Stimulated activated CD8-positive, alpha-beta memory T cell treated with anti-CD3 and anti-CD28 coated beads, Interleukin-15, amount 100 ng/mL, for 4 hours (primary cell): ENCODE measurements at places on chromosomes 6 and 20.

GRCh38 chr6:119871520-119871919 lies 522.0 kb upstream of the MAN1A1 start:
- DNase-seq: no peak

GRCh38 chr6:22204153-22204552 lies 92.7 kb downstream of the PRL start:
- DNase-seq: no peak

DNA sequence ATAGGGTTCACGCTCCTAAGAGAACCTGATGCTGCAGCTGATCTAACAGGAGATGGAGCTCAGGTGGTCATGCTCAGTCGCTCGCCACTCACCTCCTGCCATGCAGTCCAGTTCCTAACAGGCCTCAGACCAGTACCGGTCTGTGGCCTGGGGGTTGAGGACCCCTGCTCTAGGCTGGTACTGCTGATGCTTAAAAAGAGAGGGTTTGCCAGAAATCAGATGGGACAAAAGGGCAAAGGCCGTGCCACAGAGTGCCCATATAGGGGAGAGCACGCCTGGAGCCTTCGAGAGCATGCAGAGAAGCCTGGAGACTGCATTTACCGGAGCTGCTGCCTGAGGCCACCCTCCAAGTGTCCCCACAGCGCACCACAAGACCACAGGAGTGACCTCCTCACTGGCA lies 75.5 kb downstream of the PTPN1 start:
- DNase-seq: no peak

DNA sequence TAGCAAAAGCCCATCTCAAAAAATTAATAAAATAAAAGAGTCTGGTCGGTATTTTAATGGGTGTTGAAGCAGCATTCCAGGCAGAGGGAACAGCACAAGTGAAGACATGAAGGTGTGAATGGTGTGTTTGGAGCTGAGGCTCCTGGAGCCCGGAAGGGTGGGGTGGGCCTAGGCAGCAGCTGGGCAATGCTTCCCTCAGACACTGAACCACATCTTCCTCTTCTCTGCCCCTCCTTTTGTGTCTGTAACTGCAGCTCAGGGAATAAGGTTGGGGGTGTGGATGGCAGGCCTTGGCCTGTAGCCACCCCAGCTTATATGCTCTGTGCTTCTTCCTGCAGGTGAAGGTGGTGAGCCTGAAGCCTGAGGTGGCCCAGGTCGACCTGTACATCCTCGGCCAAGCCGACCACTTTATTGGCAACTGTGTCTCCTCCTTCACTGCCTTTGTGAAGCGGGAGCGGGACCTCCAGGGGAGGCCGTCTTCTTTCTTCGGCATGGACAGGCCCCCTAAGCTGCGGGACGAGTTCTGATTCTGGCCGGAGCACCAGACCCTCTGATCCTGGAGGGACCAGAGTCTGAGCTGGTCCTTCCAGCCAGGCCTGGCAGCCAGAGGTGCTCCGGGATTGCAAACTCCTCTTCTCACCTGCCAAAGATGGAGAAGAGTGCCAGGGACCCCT lies 26.6 kb downstream of the POFUT1 start:
- no peak for DNase-seq

DNA sequence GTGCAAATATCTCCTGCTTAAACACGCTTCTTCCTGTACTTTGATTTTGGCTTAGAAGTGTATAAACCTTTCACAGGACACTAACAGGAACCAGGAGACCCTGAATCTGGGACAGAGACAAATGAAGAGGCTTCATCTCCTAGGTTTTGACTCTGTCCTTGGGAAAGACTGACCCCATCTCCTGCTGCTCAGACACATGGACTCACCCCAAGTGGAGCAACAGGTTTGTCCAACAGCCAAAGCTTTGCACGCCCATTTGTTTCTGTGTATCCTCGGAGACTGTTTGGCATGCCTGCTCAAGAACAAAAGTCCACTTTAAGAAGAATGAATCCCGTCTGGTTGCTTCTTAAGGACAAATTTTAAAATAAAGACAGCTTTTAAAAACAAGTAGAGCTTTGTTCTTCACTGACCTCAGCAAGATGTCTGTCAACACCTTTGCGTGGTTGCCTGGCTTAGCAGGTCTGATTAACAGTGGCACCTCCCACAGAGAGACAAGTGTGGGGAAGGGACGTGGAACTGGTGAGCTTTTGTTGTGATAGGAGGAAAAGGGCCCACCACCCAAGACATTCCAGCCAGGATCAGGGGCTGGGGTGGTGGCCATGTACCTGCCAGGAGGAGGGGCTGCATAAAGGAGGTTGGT lies 202.6 kb downstream of the SOD2 start:
- DNase-seq: no peak

GRCh38 chr6:89952105-89952671 lies 57.9 kb downstream of the GJA10 start:
- no peak for DNase-seq

DNA sequence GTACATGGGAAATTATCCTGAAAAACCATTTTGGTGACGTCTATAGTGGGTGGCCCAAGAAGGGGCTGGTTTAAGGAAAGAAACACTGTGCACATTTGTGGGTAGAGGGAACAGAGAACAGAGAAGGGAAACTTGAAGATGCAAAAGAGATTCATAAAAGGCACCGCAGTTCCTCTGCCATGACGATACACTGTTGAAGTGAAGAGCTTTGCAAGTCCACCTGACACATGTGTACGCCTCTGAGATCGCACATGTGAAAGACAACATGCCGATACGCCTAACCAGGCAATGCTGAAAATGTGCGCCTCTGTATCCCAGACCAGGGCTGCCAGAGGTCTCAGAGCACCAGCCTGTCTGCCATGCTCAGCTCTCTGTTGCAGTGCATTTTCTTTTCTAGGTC lies 180.9 kb downstream of the KIF16B start:
- DNase-seq: no peak

DNA sequence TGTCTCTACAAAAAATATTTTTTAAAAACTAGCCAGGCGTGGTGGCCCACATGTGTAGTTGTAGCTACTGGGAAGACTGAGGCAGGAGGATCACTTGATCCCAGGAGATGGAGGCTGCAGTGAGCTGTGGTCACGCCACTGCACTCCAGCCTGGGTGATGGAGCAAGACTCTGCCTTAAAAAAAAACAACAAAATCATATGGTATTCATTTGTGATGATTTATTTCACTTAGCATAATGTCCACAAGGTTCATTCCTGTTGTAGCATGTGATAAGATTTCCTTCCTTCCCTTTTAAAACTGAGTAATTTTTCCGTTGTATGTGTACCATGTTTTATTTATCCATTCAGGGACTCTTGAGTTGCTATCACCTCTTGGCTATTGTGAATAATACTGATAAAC lies 26.2 kb downstream of the TMEM170B start:
- DNase-seq: no peak

GRCh38 chr6:151179321-151179720 lies 60.4 kb upstream of the AKAP12 start:
- no peak for DNase-seq

GRCh38 chr20:39825950-39826349 lies 863.1 kb downstream of the MAFB start:
- DNase-seq: no peak

- no peak for DNase-seq
Measured at GRCh38 chr6:138402838-138403187, 1.2 kb upstream of the HEBP2 start.

DNA sequence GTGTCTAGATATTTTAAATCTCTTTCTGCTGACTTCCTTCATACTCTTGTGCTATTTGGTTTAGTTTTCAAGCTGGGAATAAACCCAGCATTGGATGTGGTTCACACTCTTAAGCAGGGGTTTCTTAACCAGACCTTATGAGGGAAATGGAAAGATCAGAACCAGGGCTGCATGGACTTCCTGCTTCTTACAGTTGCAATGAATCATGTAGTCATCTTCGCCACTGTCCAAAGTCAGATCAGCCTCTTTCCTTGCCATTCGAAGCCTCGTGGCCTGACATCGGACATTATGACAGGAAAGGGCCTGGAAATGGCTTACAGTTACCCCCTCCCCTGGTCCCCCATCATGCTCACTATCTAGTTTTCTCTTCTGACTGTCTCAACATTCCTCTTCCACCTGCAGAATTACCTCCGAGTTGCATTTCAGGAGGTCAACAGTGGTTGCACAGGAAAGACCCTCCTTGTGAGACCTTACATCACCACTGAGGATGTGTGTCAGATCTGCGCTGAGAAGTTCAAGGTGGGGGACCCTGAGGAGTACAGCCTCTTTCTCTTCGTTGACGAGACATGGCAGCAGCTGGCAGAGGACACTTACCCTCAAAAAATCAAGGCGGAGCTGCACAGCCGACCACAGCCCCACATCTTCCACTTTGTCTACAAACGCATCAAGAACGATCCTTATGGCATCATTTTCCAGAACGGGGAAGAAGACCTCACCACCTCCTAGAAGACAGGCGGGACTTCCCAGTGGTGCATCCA lies 16.8 kb upstream of the NAA20 start:
- DNase-seq: no peak

GRCh38 chr6:25629198-25629576 lies 22.8 kb upstream of the SCGN start:
- DNase-seq: no peak

GRCh38 chr20:8043687-8044282 lies 24.2 kb upstream of the TMX4 start:
- no peak for DNase-seq

- DNase-seq: no peak
Measured at GRCh38 chr6:151216804-151217203, 23.0 kb upstream of the AKAP12 start.

GRCh38 chr6:44022671-44023352 lies 104.4 kb downstream of the MRPL14 start:
- DNase-seq: no peak

DNA sequence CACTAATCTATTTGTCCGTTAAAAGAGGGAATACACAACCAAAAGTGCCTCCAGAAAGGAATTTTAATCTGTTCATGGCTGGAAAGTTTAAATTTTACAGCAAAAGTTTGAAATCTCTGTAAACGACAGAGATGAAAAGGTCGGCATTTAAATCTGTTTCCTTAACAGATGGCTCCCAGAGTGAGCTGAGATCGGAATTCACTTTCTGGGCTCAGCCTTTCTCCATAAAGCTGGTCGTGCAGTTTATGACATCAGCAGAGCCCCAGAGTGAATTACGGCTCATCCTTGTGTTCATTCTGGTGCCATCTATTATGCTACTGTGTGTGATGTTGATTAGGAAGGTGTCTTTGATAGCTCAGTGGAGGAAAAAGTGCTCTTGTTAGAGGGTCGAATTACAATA lies 117.6 kb upstream of the ZFP64 start:
- no peak for DNase-seq

DNA sequence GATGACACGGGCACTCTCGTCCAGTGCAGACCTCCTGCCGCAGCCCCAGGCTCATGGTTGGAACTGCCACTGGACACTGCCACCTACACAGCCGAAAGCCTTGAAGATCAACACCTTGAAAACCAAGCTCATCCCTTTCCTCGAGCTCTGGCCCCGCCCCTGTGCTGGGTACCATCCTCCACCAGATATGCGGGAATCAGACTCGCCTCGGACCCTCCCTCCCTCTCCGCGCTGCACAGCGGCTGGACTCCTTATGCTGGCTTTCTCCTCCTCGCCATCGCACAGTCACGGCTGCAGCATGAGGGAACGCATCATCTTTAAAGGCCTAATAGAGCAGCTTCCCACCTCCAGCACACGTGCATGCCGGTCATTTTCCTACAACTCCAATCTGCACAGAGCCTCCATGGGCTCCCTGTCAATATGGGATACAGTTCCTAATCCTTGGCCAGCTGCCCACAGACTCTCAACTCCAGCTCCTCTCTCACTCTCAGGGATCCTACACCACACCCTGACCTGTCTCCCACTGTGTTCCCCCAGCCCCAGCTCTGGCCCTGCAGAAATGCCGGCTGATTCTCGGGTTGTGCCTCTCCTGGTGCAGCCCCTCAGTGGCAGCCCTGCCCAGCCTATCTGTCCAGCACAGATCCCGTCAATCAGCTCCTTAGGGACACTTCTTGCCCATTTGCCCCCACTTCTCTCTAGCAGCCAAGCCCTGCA lies 23.2 kb downstream of the TXNDC5 start:
- DNase-seq: no peak

- DNase-seq: no peak
Measured at GRCh38 chr20:22763257-22763906, 179.0 kb upstream of the FOXA2 start.

GRCh38 chr6:32152769-32153563 lies 975 bp upstream of the PPT2 start:
- DNase-seq: no peak

- no peak for DNase-seq
Measured at GRCh38 chr6:137677709-137678108, 183.5 kb upstream of the OLIG3 start.

DNA sequence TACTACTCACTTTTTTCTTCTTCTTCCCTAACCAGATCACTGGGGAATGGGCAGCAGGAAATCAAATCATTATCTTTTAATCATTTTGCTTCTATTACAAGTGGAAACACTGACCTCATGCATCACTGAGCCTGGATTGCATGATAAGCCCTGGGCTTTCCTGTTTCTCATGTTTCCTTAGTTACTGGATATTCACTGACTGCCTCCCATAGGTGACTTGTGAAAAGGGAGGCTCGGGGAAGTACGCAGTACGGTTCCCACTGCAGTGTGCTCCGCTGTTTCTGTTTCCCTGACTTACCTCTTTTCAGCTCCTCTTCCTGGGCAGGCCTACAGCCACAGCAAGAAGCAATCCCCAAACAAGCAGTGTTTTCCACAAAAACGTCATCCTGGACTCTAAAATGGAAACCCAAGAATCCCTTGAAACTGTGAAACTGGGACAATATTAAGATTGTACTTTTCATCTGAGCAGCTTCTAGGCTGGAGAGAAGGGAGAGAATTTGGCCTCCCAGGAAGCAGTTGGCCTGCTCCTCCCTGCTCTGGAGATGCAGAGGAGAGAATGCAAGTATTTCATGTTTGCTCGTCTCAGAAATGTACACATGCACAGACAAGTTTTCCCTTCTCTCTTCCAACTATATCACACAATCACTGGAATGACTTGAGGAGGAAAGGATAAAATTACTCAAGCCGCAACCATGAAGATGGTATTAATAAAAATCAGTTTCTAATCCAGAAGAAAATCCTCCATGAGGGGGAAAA lies 13.1 kb downstream of the BTNL2 start:
- no peak for DNase-seq

GRCh38 chr20:36107881-36108280 lies 46.7 kb upstream of the EPB41L1 start:
- DNase-seq: no peak

DNA sequence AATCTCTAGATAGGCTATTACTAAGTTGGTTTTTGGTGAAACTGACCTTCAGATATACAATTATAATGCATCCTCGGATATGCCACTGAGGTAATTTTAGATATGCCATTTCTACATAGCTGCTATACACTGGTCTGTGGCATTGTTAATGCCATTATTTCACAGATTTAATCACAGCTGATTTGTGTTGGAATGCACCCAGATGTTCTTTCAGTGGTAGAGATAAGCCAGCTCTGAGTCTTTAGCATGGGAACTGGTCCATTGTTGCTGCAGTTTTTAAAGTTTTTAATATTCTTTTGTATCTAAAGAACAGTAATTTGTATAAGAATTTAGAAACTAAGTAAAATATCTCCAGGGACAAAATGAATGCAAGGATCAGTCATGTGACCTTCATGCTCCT lies 6.8 kb downstream of the TMX4 start:
- no peak for DNase-seq
